ENCODE measurements at places on chromosomes 11 and 22.

GRCh38 chr22:42961810-42962209 is 53.1 kb downstream of the PACSIN2 start:
- no peak for DNase-seq

DNA sequence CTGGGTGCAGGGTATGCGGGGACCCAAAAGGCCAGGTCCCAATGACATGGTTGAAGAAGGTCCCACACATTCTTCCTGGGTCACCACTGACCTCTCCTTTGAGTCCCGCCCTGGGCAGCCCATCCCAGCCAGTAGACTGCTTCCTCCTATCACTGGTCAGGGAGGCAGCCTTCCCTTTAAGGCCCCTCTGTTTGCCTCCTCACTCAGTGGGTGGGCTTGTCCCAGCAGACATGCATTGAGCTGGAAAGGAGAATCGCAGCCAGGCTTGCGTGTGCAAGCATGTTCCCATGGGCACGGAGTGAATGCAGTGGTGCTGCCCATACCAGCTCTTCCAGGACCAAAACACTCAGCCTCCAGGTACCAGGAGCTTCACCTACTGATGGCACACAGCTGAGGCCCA is 162.4 kb upstream of the SYT13 start:
- no peak for DNase-seq

GRCh38 chr11:81700076-81700475 is 1033.6 kb downstream of the FAM181B start:
- no peak for DNase-seq

DNA sequence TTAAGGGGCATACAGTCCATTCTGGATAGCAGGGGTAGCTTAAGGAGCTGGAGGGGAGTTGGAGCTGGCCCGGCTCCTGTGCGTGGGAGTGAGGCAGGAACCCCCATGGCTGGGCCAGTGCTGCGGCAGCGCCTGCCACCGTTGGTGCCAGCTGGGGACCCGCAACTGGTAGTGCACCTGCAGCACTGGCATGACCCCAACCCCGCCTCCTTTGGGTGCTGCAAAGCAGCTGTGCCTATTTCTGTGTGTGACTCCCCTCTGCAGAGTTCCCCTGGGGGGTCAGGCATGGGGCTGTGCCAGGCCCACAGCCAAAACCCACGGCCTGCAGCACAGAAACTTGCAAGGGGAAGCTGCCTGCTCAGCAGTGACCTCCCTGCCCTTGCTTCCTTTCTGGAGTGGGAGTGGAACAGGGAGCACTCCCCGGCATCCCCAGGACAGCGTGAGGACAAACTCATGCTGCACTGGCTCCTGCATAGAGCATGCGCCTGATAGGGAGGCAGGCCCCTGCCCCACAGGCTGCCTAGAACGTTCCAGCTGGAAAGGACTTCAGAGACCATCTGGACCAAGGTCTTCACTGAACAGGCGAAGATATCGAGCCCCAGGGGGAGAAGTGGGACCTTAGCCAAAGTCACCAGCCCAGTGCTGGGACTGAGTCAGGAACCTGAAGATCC is 26.2 kb upstream of the RAB1B start:
- no peak for DNase-seq

DNA sequence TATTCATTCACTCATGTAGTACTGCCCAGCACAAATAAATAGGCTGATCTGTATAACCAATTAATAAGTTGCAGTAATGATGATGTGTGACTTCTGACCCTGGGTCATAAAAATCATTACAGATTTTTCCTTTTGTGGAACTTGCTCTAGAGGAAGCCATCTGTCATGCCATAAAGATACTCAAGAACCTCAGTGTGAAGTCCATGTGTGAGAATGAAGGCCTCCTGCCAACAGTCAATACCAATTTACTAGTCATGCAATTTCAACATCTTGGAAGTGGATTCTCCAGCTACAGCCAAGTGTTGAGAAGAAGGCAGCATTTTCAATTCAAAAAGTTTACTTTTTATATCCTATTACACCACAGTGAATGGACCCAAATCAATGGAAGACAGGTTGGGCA is 435.6 kb upstream of the LRRC4C start:
- no peak for DNase-seq

- DNase-seq: no peak
These were observed 183.4 kb upstream of the MTMR2 start for GRCh38 chr11:96107143-96107824.

GRCh38 chr11:47464483-47464882 is 15.5 kb upstream of the RAPSN start:
- no peak for DNase-seq

DNA sequence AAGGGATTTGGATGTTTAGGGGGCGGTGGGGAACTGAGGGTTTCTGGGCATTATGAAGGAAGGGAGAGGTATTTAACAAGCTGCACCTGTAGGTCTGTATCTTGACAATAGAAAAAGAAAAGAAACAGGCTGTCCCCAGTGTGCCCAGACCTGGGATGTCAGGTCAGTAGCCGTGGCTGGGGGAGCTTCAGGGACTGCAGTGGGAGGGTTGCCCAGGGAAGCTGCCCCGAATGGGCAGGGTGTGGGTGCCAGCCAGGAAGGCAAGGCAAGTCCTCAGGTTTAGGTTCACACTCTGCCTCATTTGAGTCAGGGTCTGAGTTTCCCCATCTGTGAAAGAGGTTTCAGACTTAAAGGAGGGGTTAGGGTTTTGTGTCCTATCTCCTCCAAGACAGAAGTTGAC is 1.5 kb downstream of the INPP5J start:
- DNase-seq: no peak

DNA sequence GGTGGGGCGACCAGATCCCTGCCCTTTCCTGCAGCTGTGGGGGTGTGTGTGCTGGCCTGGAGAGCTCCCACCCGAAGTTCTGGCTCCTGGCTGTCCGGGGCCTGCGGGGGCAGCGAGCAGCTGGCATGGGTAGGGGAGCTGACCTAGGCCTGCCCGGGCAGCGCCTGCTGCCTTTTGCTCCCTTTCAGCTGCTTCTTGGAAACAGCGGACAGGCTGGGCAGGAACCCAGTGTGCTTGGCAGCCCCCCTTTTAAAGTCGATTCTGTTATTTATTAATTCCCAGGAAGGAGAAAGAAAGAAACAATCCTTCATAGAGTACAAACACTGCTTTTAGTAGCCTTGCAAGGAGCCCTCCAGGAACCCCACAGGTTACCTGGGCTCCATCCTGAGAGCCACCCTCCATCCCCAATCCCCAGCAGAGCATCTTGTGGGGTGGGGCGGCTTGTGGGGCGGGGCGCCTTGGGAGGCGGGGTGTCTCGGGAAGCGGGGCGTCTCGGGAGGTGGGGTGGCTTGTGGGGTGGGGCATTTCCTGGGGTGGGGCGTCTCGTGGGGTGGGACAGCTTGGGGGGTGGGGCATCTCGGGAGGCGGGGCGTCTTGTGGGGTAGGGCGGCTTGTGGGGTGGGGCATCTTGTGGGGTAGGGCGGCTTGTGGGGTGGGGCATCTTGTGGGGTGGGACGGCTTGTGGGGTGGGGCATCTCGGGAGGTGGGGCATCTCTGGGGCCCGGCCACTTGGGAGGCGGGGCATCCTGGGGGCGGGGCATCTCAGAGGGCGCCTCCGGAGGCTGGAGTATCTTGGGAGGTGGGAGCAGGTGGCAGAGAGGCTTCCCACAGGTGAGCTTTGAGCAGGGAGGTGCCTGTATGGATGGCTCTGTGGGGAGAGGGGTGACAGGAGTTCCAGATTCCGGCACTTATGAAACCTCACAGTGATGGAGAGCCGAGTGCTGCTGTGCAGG is 7.0 kb downstream of the CD81 start:
- no peak for DNase-seq

GRCh38 chr11:119282495-119282894 is 34.4 kb downstream of the MCAM start:
- DNase-seq: no peak

DNA sequence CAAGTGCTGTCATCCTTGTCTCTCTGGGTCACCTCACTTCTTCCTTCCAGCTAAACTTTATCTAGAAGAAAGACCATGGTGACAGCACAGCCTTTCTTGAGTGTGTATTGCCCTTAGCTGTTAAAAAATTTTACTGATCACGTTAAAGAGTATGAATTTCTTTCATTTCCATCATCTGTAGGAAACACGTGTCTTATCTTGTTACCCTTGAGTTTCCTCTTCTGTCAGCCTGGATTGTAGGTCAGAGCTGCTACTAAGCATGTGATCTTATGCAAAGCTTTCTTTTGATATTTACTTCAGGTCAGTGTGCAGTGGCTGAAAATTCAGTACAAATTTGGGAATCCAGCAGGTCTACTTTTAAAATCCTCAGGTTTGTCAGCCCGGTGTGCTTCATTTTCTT is 512.2 kb upstream of the ARHGAP42 start:
- DNase-seq: no peak

DNA sequence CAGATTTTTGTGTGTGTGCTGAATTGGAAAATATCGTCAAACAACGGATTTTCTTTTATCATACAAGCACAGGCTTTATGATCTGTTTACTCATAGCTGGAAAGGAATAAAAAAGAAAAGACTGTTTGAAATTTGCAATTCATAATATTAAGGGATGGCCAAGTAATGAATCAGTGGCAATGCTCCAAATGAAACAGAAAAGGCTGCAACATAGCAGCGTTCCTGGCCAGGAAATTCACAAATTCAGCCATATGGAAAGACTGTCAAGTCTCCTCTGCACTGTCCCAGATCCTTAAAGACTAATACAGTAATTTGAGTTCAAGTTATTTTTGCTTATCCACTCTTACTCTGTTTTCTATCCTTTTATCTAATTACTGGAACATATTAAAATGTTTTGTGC is 98.2 kb downstream of the MSANTD4 start:
- no peak for DNase-seq

GRCh38 chr11:35483131-35483820 is 42.1 kb downstream of the PAMR1 start:
- DNase-seq: no peak

GRCh38 chr11:100632941-100633452 is 54.1 kb upstream of the ARHGAP42 start:
- DNase-seq: no peak

DNA sequence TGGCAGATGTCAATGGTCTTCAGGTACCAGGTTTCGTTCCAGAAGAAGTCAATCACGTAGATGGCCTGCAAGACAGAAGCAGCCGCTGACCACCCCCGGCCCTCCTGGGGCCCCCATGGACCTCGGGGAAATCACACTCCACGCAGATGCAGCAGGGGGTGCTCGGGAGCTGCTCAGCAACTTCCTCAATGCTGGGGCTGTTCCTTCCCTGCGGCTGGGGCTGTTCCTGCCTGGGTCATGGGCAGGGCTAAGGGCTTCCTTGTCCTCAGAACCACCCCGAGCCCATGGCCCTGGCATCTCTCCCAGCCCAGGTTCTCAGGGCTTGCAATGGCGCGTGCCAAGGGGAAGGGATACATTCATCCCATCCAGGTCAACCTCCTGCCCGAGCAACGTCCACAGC is 10.3 kb downstream of the DHCR7 start:
- DNase-seq: no peak

GRCh38 chr22:50085211-50085972 is at the start of gene MLC1:
Gene MLC1 (minus strand): TSS chr22:50085426. CDS start chr22:50084902, 524 bp downstream.
- no peak for DNase-seq

DNA sequence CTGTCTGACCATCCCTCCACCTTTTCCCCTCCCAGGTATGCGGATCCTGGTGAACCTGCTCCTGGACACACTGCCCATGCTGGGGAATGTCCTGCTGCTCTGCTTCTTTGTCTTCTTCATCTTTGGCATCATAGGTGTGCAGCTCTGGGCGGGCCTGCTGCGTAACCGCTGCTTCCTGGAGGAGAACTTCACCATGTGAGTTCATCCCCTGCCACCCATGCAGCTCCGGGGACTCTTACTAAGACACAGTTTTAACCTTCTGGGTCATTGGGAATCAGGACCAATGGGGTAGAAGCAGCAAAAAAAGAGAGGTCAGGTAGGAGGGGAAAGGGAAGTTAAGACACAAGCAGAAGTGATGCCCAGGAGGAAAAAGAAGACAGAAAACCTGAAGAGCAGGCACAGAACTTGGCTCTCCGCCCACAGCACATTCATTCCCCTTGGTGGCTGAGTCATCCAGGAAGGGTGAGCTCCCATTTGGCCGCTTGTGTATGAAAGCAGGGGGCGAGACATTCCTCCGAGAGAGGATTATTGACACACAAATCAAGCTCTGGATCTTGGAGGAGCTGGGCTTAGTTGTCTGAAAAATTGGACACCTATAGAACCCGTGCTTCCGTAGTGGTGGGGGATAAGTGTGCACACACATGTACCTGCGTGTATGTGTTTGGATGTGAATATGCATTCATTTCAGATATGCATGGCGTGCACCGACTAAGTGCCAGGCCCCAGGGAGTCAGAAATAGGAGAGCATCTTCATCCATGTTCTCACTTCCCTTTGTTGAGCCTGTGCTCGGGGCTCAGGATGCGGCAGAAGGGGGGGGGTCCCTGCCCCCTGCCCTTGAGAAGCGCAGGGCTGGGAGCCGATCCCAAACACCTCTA is 64.2 kb downstream of the CACNA1I start:
- DNase-seq: peak; percentile 39

GRCh38 chr11:121767433-121767832 is 314.7 kb upstream of the SORL1-AS1 start:
- DNase-seq: no peak

GRCh38 chr11:45104790-45105084 is 41.7 kb upstream of the PRDM11 start:
- DNase-seq: no peak

- peak; percentile 58 for DNase-seq
These were observed 42.5 kb downstream of the LARGE2 start for GRCh38 chr11:45964911-45965389.

- DNase-seq: no peak
These were observed 4.4 kb upstream of the RAPSN start for GRCh38 chr11:47453365-47453764.

- DNase-seq: no peak
These were observed 6.0 kb downstream of the TRAPPC4 start for GRCh38 chr11:119024430-119025098.

GRCh38 chr22:41028841-41029240 is 63.6 kb upstream of the EP300 start:
- no peak for DNase-seq

GRCh38 chr11:16184588-16184987 is 171.8 kb downstream of the SOX6 start:
- peak; percentile 1 for DNase-seq

Measured in glomerular endothelial cell (primary cell).